SW480 (cell line): ENCODE measurements at places on chromosomes 5 and 9.

- no peak for DNase-seq
Observed at GRCh38 chr5:166431456-166431855, 1860.0 kb upstream of the WWC1 start.

DNA sequence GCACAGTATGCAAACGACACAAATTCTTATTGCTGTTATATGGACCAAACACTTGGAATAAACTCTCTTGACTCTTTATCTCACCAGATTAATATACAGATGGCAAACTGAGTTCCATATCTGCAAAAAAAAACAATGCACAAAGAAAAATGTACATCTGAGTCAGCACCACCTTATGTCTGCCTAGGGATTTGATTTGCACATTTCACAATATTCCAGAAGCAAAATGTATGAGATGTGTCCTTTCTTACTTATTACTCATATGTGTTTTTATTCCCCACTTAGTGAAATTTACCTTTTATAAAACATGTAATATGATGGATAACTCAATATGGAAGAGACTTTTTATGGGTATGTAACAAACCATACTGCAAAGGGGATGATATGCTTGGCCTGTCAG lies 236.9 kb downstream of the GLIS3 start:
- DNase-seq = no peak

DNA sequence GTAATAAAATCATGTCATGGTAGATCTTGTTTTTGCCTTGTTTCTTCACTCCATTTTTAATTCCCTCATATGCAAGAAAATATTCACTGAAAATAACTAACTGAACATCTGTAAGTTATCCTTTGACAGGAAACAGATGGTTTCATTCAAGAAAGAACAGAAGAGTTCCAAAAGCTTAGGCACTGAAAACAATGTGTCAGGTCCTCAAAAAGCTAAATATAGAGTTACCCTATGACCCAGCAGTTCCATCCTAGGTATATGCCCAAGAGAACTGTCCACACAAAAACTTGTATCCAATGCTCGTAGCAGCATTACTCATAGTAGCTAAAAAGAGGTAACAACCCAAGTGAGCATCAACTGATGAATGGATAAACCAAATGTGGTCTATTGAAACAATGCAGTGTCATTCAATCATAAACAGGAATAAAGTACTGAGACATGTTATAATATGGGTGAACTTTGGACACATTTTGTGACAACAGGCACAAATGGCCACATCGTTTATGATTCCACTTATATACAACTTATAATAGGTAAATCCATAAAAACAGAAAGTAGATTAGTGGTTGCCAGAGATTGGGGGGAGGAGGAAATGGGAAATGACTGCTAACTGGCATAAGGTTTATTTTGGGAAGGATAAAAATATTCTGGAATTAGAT lies 231.0 kb downstream of the FRMD3 start:
- no peak for DNase-seq

DNA sequence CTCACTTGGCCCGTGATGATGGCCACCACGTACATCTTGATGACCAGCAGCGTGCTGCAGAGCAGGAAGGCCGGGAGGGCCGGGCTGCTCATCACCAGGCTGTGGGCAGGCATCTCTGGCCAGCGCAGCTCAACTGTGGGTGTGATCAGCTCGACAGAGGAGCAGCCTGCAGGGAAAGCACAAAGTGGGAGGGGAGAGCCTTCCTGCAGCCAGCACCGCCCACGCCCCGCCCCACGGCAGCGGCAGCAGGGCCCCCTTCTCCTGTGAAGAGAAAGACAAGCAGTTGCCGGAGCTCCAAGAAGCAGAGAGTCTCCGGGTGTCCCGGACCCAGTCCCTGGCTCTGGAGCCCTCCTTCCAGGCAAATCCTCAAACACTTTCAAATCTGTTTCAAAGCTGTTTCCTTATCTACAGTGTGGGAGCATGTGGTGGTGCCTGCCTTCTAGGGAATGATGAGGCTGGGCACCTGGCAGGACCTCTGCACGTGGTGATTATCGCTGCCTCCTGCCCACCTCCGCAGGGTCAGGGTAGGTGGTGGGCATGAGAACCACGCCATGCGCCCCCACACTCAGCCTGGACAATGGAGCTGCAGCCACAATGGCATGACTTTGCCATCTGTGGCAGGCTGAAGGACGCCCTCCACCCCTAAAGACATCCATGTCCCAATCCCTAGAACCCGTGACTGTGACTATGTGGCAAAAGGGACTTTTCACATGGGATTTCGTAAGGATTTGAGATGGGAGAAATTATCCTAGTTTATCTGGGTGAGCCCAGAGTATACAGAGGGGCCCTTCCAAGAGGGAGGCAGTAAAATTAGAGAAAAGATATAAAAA lies at the start of gene PTGES:
TSS of gene PTGES (minus strand) at position 143 of the 830 bp plus-strand sequence. CDS start at position 113, 30 bp downstream.
- peak; percentile 54 for DNase-seq

DNA sequence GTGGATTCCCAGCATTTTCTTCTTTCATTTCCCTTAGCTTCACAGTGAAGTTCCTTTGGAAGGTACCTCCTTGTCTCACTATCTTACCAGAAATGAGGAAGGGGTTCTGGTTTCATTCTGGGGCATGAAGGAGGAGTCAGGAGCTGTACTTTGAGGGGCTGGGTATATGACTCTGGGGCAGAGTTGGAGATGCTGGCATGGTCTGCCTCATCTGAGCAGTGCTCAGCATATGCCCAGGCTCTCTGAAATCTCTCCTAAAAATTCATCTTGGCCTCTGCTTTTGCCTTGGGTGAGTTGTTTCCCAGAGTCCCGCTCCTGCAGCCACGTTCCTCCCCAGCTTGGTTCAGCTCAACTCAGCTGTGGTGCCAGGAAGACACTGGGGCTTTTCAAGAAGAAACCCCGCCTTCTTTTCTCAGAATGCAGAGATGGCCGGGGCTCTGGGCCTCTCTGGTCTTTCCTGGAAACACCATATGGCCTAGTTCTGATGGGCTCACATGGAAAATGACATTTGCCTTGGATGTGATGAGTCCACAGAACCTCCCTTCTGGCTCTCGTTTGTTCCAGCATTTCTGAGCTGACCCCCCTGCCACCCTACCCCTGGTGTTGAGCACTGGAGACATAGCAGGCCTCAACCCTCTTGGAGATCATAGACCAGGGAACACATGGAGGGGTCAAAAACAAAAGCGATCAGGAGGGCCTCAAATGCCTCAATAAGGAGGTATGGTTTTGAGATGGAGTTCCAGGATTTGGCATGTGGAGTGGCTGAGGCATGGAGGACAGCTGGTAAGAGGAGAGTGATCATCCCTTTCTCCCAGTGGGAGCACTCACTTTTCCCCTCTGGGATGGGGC lies 12.0 kb upstream of the TGFBR1 start:
- no peak for DNase-seq

- DNase-seq = no peak
Observed at GRCh38 chr5:97062046-97062445, 80.4 kb downstream of the LIX1 start.

DNA sequence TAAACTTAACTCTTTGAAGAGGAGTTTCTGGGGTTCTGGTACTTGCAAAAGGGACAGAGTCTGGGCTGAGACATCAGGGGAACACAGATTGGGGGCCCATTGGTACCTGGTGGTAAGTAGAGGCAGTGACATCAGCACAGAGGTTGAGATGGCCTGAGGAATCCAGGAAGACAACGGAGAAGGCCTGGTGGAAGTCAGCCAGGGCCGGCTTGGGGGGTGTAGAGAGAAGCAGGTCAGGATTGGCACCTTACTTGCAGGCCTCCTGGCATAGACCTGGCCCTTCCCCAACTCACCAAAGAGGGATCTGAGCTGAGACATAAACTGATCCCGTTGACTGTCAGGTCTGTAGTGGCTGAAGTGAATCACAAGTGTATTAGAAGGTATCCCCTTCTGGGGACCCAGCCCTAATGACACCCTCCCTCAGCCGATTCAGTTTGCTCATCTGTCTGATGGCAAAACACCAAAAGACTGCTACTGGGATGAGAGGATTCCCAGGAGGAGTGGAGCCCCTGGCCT lies 5.5 kb downstream of the NOL6 start:
- DNase-seq = no peak

DNA sequence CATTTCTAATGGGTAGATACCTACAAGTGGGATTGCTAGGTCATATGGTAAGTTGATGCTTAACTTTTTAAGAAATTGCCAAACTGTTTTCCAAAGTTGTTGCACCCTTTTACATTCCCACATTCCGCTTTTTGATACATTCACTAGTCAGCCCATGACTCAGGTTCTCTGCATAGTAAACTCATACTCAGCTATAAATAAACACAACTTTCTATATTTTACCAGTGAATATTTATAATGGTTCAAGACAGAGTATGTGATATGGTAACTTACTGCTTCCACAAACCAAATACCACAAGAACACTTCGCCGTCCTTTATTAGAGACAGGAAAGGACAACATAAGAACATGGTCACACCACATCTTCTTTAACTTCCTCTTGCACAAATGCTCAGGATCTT lies 54.0 kb downstream of the PLPP1 start:
- no peak for DNase-seq

DNA sequence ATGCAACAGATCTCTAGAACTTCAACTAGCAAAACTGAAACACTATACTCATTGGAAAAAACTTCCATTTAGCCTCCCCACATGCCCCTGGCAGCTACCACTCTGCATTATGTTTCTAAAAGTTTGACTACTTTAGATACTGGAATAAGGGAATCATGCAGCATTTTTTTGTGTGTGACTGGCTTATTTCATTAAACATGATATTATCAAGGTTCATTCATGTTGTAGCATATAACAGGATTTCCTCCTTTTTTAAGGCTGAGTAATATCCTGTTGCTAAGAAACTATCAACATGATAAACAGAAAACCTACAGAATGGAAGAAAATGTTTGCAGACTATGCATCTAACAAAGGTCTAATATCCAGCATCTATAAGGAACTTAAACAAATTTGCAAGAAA lies 597.9 kb downstream of the DMRTA1 start:
- DNase-seq = no peak

GRCh38 chr9:17630531-17630949 lies 51.7 kb downstream of the SH3GL2 start:
- DNase-seq = no peak
